ENCODE measurements at places on chromosomes 3 and 15. TPM values are rescaled to one million over a fixed set of nuclear protein-coding genes. Genes with fewer than 3 reads are reported as not detected.

- no peak for DNase-seq
Measured at GRCh38 chr3:20218215-20218614, 32.2 kb upstream of the SGO1 start.

DNA sequence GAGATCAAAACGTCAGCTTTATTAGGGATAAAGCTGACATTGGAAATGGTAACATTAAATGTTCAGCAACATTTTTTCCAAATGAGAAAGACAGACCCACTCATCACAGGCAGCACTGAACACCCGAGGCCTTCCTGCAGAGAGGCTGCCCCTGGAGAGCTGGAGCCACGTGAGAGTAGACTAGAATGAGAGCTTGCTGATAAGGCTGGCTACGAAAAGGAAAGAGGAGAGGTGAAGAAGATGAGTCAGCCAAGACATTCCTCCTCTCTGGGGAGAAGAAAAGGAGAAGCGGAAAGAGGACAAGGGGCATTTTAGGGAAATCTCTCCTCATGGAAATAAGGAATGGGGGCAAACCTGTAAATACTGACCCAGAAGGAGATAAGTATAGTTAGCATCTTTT lies 7.3 kb downstream of the CYP19A1 start:
- DNase-seq: no peak

DNA sequence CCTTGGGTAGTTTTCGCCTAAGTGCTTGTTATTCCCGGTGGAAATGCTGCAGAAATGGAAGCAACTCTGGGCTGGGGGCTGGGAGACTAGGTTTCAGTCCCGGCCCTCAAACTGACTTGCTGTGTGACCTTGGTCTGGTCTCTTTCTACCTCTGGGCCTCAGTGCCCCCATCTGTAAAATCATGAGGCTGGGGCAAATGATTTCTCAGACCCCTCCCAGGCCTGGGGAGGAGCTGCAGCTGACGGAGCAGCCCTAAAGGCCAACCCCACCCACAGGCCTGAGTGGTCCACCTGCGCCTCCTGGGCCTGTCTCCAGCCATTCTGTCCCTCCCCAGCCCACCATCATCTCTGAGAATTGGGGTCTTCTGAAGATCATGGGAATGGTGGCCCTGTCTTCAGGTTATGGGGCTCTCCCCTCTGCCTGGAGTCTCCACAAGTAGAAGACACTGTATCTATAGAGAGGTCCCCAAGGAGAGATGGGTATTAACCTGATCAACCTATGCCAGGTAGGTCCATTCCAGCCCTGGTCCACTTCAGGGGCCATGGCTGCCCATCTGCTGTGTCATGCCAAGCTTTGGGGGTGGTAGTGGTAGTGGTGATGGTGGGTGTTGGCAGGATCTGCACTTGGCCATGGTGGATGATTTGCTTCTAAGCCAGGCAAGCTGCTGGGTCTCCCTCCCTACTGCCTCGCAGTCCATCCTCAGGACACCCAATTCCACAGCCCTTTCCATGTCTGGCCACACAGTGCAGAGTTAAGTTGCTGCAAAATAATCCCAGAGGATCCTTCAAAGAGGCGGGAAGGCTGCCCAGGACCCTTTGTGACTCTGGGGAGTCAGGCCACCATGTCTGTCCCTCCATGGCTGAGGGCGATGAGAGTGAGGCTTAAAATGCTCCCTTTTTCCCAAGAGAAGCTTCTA lies 46.0 kb downstream of the ITGA11 start:
- DNase-seq: no peak

DNA sequence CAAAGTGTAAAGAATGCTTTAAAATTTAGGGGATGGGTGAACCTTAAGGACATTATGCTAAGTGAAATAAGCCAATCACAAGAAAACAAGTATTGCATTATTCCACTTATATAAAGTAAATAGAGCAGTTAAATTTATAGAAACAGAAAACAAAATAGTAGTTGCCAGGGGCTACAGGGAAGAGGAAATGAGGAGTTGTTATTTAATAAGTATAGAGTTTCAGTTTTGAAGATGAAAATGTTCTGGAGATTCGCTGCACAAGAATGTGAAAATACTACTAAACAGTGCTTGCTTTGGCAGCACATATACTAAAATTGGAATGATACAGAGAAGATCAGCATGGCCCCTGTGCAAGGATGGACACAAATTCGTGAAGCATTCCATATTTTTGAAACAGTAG lies 32.0 kb downstream of the DNAH12 start:
- DNase-seq: no peak

GRCh38 chr3:141444586-141445285 lies 42.1 kb upstream of the RASA2 start:
- no peak for DNase-seq

DNA sequence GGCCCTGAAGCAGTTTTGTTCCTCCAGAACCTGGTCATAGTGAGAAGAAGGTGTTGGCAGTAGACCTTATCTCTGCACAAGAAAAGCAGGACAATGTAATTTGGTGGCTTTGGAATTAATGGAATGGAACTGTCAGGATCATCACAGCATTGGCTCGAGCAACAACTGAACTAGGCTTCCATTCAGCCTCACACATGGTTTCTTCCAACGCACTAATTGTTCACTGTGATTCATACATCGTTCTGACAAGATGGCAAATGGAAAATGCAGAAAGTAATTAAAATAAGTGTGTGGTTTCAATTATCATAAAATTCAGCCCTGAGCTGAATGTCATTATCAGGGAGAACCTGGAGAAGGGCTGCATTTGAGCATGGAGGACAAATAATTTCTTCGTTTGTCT lies 80.6 kb downstream of the MFSD1 start:
- DNase-seq: no peak

GRCh38 chr3:33044676-33045075 lies 52.3 kb downstream of the GLB1 start:
- DNase-seq: peak; percentile 79

GRCh38 chr3:34842706-34843480 lies 796.4 kb upstream of the ARPP21 start:
- DNase-seq: no peak

- no peak for DNase-seq
Measured at GRCh38 chr3:67661089-67661488, 6.7 kb upstream of the SUCLG2 start.

DNA sequence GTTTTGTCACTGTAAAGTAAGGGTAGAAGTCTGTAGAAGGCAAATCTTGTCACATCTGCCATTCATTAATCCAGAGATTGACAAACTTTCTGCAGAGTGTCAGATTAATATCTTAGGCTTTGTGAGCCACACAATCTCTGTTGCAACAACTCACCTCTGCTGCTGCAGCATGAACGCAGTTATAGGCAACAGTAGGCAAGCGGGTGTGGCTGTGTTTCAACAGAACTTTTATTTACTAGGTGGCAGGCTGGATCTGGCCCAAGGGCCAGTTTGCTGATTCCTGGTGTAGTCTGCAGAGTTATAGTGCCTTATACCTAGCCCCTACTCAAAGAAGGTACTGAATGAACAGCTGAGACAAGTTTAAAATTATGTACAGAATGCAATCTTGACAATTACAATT lies 396.7 kb downstream of the FOXP1 start:
- no peak for DNase-seq

DNA sequence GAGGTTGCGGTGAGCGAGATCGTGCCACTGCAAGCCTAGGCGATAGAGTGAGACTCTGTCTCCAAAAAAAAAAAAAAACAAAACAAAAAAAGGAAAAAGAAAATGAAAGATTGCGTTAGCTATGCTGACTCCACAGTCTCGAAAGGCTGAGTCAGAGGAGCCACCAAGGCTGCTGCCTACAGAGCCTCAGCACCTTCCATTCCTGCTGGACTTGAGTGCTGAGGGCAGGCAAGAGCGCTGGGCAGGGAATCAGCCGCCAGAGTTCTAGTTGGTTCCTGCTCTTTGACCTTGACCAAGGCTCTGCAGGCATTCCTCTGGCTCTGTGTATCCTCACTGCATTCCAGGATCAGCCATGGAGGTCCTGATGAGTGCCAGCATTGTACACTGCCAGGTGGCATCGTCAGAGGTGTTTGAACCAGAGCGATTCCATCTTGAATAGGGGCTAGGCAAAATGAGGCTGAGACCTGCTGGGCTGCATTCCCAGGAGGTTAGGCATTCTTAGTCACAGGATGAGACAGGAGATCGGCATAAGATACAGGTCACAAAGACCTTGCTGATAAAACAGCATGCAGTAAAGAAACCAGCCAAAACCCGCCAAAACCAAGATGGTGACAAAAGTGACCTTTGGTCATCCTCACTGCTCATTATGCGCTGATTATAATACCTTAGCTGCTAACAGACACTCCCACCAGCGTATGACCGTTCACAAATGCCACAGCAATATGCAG lies 5.9 kb downstream of the MESP2 start:
- no peak for DNase-seq

DNA sequence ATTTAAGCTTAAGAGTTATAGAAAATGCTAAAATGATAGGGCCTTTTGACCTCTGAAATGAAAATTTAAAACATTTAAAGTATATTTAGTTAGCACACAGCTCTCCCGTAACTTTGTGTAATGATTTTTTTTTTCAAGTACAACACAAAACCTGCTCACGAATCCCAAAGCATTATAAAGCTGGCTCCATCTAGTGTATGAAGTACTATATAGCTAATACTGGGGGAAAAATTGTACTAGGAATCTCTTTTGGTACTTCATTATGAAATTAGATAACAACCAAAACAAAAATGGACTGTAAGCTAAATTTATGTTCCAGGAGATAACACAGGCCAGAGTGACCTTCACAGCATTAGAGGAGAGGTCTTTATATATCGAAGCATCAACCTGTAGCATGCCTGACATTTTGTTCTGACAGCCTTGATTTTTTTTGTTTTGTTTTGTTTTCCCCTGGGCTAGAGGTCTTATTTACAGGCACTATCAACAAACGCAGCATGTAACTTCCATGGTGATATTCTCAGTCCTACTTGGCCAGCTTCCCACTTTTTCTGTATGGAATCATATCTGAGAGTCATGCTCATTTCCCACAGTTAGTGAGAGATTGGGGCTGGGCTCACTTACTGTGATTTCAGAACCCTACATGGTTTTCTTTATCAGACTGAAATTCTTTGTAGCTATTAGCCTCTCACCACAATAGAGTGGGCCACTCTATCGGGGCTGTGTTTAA lies 116.3 kb downstream of the MITF start:
- DNase-seq: no peak

- no peak for DNase-seq
Measured at GRCh38 chr3:76669322-76669721, 370.6 kb upstream of the ROBO2 start.

- no peak for DNase-seq
Measured at GRCh38 chr3:111473550-111473949, 68.4 kb upstream of the CD96 start.

GRCh38 chr3:23333633-23334032 lies 130.5 kb downstream of the UBE2E2 start:
- no peak for DNase-seq

- no peak for DNase-seq
Measured at GRCh38 chr3:51709004-51709420, 2.1 kb downstream of the GRM2 start.

GRCh38 chr3:74546426-74546825 lies 68.0 kb downstream of the CNTN3 start:
- DNase-seq: no peak

DNA sequence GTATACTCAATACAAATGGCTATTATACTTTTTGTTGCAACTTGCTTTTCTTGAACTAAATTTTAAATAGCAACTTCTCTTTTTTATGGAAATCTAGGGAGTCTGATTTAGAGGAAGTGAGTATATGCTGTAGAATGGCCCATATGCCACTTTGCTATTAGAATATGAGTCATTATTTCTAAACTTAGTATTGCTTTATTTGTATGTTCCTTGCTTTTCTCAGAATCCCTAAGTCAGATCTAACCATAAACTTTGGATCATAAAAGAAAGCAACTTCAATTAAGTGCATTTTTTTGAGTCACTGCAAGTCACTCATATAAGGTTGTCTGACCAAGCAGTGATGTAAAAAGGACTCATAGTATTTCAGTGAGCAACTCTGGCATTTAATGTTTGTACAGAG lies 17.5 kb upstream of the SPTSSB start:
- no peak for DNase-seq

DNA sequence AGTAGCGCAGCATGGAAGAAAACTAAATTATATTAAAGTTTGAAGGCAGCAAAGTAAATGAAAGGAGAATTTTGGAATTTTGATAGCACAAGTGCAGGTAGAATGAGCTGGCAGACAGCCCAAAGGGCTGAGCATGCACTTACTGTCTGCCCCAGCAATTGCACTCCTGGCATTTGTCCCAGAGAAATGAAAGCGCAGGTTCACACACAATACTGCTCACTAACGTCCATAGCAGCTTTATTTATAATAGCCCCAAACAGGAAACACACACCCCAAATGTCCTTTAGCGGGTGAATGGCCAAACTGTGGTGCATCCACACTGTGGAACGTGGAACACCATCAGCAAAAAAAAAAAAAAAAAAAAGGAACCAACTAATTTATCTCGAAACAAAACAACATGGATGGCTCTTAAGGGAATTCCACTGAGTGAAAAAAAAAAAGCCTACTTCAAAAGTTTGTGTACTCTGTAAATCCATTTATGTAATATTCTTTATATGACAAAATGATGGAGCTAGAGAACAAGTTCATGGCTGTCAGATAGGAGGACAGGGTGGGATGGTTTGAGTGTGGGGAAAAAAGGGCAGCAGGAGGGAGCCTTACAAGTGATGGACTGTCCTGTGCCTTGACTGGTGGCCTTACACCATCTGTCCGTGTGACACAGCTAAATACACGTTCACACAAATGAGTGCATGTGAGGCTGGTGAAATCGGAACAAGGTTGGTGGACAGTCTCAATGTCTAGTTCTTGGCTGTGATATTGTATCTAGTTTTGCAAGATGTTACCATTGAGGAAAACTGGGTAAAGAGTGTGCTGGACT lies 6.0 kb upstream of the TM2D3 start:
- no peak for DNase-seq

- DNase-seq: no peak
Measured at GRCh38 chr3:72109327-72110259, 324.6 kb upstream of the PROK2 start.

- no peak for DNase-seq
Measured at GRCh38 chr3:150411976-150412375, 3.9 kb downstream of the TSC22D2 start.

DNA sequence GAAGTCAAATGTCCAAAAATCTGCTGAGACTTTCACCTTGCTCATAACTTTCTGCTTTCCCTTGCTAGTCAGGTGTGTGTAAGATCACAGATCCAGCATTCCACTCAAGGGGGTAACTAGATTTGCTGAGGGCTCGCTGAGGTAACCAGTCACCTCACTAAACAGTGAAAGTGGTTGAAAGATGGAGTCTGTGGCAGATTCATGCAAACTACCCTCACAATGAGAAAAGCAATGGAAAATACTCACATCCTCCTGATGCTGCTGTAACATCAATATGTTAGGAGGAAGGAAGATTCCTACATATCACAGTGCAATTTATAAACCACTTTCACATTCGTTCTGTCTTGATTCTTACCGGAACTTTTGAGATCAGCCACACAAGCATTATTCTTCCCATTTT lies 174.3 kb upstream of the BCL6 start:
- DNase-seq: peak; percentile 80

The TMEM44 gene
- 22.9 TPM for total RNA-seq

The CHRNA7 gene
- not detected for total RNA-seq

The PLS1 gene
- 7.2 TPM for total RNA-seq

The MYEF2 gene
- total RNA-seq: 129 TPM

The IGSF10 gene
- total RNA-seq: not detected

The SPATA12 gene
- 0.13 TPM for total RNA-seq

The TERC gene
- 15.9 TPM for total RNA-seq

The SLC28A2 gene
- total RNA-seq: not detected

The ARPP19 gene
- total RNA-seq: 92.9 TPM

The THAP10 gene
- total RNA-seq: not detected

The FAM81A gene
- total RNA-seq: 40.3 TPM

The GOLGA6A gene
- total RNA-seq: 0.13 TPM

The SH3GL3 gene
- not detected for total RNA-seq
